ENCODE measurements at places on chromosomes 6 and 20.

DNA sequence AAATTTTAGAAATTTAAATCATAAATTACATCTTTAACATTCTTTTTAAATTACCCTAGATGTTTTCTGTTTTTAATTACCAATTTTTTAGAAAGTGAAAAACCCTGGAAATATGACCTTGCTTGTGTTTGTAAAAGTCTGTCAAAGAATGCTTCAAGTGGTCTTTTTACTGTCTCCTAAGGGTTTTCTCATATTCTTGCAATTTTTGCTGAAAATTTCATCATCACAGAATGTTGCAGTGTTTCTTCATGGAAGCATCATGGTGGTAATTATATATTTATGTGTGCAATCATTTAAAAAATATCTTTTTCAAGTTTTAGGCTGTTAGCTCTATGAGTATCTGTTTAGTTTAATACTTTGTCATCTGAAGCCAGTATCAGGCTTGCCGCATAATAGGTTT lies 178.2 kb downstream of the HDGFL1 start:
- H3K27me3 ChIP-seq = no peaks in the 10 kb centered on the region
- no peak overlapping the region for H3K4me3 ChIP-seq
- no peak overlapping the region for H3K27ac ChIP-seq

DNA sequence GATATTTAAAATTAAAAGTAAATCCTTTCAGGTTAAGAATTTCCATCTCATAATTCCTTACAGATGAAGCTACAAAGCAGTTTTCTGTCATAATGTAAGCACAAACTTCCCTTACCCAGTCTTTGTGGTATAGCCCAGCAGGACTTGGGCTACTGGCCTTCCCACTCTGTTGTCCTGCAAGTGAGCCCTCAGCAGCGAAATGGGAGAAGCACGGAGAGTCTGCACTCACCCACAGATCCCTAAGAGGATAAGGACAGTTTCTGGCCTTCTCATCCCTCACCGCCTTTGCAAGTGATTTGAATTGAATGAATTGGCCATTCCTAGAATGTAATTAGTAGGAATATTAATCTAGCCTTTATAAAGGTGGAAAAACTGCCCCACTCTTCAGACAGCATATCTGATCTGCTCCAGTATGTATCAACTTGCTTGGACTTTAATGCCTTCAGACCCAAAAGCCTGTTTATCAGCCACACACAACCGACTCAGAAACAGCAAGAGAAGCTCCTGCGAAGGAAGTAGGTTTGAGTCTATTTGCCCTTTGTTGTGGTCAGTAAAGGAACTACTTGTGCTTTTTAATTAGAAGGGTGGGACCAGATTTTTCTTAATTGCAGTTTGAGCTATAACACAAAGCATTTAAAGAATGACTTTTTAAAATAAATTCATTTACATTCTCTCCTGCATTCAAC lies 29.9 kb upstream of the PRDM1 start:
- no peak overlapping the region for H3K27ac ChIP-seq
- H3K27me3 ChIP-seq = no peaks in the 10 kb centered on the region
- DNase-seq = no peak
- no peaks in the 10 kb centered on the region for H3K4me1 ChIP-seq
- no peaks in the 10 kb centered on the region for H3K36me3 ChIP-seq

GRCh38 chr20:24109008-24109407 lies 120.4 kb upstream of the GGTLC1 start:
- no peak for DNase-seq
- H3K36me3 ChIP-seq = no peaks in the 10 kb centered on the region
- H3K4me1 ChIP-seq = no peaks in the 10 kb centered on the region
- H3K27me3 ChIP-seq = no peaks in the 10 kb centered on the region
- H3K4me3 ChIP-seq = no peak overlapping the region

DNA sequence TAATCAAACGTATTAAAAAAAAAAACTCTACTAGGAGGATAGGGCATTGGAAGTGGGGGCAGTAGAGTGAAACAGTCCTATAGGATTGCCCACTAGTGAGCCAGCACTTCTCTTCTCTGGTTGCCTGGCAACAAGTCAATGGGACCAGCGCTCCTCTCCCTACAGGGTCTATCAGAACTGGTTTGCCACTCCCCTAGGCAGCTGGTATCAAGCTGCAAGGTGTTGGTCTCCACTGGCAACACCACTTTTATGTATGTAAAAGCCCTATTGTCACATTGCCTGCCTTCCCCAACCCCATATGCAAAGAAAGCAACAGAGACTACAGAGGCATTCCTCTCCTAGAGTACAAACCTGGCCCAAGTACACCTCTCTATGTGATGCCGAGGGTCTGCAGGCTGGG lies 166.9 kb upstream of the MCHR2 start:
- no peaks in the 10 kb centered on the region for H3K27me3 ChIP-seq
- H3K4me1 ChIP-seq = no peaks in the 10 kb centered on the region
- no peak overlapping the region for H3K27ac ChIP-seq
- H3K4me3 ChIP-seq = no peak overlapping the region

GRCh38 chr6:37525460-37526357 lies 26.0 kb upstream of the CCDC167 start:
- H3K36me3 ChIP-seq = no peaks in the 10 kb centered on the region
- peaks cover 13% of the 10 kb centered on the region for H3K27me3 ChIP-seq
- no peaks in the 10 kb centered on the region for H3K4me1 ChIP-seq
- H3K27ac ChIP-seq = no peak overlapping the region
- H3K4me3 ChIP-seq = no peak overlapping the region
- DNase-seq = no peak

DNA sequence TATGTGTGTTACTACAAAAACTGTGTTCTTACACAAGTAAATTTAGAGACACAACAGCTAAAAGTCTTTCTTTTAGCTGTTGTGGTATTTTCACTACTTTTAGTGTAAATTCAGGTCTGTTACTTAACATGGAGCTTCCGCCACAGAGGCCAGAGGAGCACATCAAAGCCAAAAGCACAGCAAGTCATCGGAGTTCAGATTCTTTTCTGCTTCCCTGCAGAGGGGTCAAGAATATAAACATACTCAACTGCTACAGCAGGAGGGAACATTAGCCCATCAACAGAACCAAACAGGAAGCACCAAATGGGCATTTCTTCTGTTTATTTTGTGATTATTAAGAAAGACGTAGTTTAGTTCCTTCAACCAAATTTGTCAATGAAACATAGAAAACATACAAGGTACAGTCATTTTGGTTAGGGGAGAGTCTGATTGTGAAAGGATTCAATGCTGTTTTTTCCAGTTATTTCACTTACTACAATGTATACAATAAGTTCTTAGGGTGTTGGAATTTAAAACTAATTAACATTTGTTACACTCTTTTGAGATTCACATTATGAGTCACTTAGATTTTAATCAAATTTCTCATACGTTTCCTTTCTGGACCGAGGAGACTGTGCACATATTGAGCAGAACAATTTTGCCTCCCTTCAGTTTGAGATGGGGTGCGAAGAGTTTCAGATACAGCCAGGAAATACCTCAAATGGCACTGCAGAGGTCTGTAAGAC lies 42.8 kb upstream of the DSE start:
- H3K4me3 ChIP-seq = no peak overlapping the region
- no peak for DNase-seq
- H3K36me3 ChIP-seq = no peaks in the 10 kb centered on the region
- H3K27ac ChIP-seq = peak overlapping the region; percentile 37

- peaks cover 37% of the 10 kb centered on the region for H3K4me1 ChIP-seq
- H3K27ac ChIP-seq = peak overlapping the region; percentile 63
- H3K27me3 ChIP-seq = no peaks in the 10 kb centered on the region
- H3K4me3 ChIP-seq = no peak overlapping the region
These were observed 49.1 kb downstream of the ARMC2 start for GRCh38 chr6:108897371-108897770.

- H3K36me3 ChIP-seq = no peaks in the 10 kb centered on the region
- H3K4me3 ChIP-seq = no peak overlapping the region
- no peaks in the 10 kb centered on the region for H3K4me1 ChIP-seq
- no peaks in the 10 kb centered on the region for H3K27me3 ChIP-seq
These were observed 182.5 kb upstream of the TENT5A start for GRCh38 chr6:81934936-81935335.

DNA sequence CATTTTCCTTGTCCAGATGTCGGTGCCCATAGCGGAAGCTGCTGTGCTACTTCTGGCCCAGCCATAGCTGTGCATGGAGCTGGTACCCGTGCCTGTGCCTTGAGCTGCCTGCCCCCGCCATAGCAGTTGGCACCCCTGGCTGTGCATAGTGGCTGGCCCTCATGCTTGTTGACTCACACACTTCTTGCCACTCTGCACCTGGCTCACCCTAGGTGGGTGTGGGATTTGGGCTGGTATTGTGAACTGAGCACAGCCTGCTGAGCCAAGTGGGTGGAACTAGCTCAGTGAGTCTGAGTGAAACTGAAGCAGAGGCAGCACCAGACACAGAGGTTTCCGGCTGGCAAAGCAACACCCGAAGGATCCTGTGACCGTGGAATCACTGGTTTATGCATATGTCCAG lies 689.5 kb upstream of the EYS start:
- H3K27me3 ChIP-seq = no peaks in the 10 kb centered on the region
- H3K4me3 ChIP-seq = no peak overlapping the region
- H3K27ac ChIP-seq = no peak overlapping the region
- H3K36me3 ChIP-seq = no peaks in the 10 kb centered on the region

DNA sequence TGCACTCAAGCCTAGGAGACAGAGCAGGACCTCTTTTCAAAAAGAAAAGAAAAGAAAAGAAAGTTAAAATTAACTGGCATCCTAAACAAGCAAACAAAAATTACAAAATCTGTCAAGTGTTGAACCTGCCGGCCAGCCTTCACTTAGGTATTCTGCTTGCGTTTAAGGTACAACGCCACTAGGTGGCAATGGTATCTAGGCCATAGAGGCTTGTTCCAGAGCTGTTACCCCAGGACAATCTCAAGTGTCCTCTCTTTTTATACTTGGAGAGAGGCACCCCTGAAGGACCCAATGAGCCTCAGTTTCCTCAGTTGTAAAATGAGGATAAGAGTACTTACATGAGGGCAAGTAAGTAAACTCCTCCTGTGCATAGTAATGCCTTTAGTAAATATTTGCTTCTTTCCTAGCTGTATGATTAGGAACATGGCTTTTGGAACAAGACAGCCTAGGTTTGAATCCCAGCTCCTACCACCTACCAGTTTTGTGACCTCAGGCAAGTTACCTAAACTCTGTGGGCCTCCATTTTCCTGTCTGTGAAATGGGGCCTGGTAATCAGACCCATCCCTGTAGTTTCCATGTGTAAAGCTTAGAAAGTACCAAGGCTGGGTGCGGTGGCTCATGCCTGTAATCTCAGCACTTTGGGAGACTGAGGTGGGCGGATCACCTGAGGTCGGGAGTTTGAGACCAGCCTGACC lies 5.8 kb upstream of the PACSIN1 start:
- no peaks in the 10 kb centered on the region for H3K27me3 ChIP-seq
- no peaks in the 10 kb centered on the region for H3K4me1 ChIP-seq
- no peaks in the 10 kb centered on the region for H3K36me3 ChIP-seq
- no peak overlapping the region for H3K4me3 ChIP-seq

- H3K4me1 ChIP-seq = no peaks in the 10 kb centered on the region
- peaks cover 75% of the 10 kb centered on the region for H3K36me3 ChIP-seq
- no peak overlapping the region for H3K4me3 ChIP-seq
- DNase-seq = no peak
- H3K27me3 ChIP-seq = no peaks in the 10 kb centered on the region
These were observed 124.8 kb downstream of the INSM1 start for GRCh38 chr20:20492521-20493332.

GRCh38 chr20:21559305-21559704 lies 45.4 kb upstream of the NKX2-2 start:
- no peaks in the 10 kb centered on the region for H3K4me1 ChIP-seq
- H3K4me3 ChIP-seq = no peak overlapping the region
- H3K36me3 ChIP-seq = no peaks in the 10 kb centered on the region
- H3K27me3 ChIP-seq = peaks cover 8% of the 10 kb centered on the region

DNA sequence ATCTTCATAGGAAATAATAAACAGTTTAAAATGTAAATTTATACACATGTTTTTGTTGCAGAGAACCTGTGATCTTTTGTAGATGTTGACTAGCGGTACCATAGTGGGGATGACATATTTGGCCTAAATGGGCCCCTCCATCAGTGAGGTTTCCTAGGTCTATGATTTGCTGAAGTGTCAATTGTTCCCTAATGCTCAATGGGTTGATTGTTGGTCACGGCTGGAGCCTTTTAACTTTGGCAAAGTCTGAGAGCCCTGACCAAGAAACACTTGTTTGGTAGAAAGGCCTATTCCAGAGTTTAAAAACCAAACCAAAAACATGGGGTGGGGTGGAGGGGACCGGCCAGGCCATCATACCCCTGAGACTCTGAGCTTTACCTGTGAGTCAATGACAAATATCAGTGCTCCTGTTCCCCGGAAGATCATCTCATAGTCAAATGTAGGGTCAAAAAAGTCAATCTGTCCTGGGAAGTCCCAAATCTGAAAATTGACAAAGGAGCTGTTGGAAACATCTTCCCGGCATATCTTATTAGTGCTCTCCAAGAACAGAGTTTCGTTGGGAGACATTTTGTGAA lies 25.1 kb downstream of the RRAGD start:
- H3K36me3 ChIP-seq = no peaks in the 10 kb centered on the region
- no peak for DNase-seq
- no peaks in the 10 kb centered on the region for H3K27me3 ChIP-seq
- peak overlapping the region; percentile 82 for H3K27ac ChIP-seq

DNA sequence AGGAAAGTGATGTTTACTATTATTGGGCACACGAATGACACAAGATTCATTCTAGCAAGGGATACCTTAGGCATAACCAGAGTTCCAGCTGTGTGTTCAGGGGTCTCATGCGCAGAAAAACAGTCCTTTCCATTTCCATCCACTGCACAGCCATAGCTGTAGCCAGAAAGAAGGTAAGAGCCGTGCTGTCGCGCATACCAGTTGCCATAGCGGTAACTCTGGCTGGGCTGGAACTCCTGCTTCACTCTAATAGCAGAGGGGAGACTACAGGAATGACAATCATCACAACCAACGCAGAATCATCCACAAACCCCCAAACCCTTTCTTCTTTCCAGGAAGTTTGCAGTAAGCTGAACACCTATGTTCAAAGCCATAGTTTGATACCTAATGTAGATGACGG lies 7.5 kb downstream of the C6orf52 start:
- no peaks in the 10 kb centered on the region for H3K4me1 ChIP-seq
- no peak overlapping the region for H3K27ac ChIP-seq
- DNase-seq = no peak
- H3K4me3 ChIP-seq = no peak overlapping the region
- no peaks in the 10 kb centered on the region for H3K36me3 ChIP-seq
- peaks cover 12% of the 10 kb centered on the region for H3K27me3 ChIP-seq

DNA sequence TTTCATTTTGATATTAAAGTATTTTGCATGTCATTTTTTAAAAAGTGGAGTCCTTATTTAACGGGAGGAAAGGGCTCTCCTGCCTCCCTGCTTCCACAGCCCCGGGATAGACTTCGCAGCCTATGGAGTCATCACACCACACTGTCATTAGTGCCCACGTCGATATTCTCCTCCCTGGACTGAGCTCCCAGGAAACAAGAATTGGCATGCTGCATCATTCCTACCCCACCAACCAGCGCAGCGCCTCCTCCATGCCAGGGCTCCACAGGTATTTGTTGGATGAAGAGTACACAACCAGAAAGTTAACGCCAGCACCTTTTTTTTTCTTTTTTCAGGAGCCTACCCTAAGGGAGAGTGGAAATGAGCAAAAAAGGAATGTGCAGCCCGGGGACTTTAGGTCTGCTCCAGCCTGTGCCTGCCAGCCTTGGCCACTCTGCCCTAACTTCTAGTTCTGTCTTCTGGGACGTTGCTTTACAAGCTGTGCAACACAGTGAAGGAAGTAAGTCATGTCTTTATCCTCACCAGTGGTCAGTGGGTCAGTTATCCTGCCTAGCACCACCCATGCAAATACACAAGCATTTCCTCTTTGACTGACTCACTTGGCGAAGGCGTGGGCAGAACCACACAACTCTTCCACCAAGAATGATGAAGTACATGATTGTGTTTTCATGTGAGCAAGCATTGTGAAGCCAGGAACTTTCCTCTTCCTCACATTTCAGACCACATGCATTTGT lies 180.7 kb upstream of the UST start:
- no peaks in the 10 kb centered on the region for H3K27me3 ChIP-seq
- H3K27ac ChIP-seq = no peak overlapping the region
- DNase-seq = no peak
- H3K4me1 ChIP-seq = no peaks in the 10 kb centered on the region
- no peak overlapping the region for H3K4me3 ChIP-seq
